Dermis microvascular lymphatic vessel endothelial cell (primary cell): ENCODE measurements at places on chromosomes 7 and 10. TPM values are rescaled to one million over a fixed set of nuclear protein-coding genes. Genes with fewer than 3 reads are reported as not detected.
A peak's percentile ranks its signal among the peaks of the same experiment; 100 is the strongest.

Gene CLCN1
- total RNA-seq: not detected in 2 replicates

Gene PRPS1L1
- not detected in 2 replicates for total RNA-seq

Gene GAD2
- total RNA-seq: not detected in 2 replicates

Gene CUEDC2
- 30.6 and 42.2 TPM in 2 replicates for total RNA-seq

Gene C10orf95
- total RNA-seq: under 0.01 TPM in 1 of 2 replicates, not detected in the other

Gene ZNF727
- 0.13 and 0.25 TPM in 2 replicates for total RNA-seq

- DNase-seq: no peak
These were observed 20.7 kb upstream of the ZMIZ1 start for GRCh38 chr10:79047875-79048638.

DNA sequence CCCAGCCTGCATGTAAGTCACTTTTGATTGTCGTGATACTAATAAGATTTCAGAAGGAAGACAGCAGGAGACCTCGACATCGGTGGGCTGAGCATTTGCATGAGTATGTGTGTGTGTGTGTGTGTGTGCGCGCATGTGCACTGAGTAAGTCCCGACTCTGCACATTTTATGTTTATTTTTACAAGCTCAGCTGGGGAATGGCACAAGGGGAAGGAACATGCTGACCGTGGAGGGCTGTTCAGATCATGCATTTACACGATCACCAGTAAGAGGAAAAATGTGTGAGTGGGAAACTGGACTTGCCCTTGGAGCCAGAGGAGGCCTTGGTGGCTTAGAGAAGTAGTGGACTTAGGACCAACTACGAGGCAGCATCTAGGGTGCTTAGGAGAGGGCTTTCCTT is 41.3 kb downstream of the IL2RA start:
- no peak for DNase-seq

DNA sequence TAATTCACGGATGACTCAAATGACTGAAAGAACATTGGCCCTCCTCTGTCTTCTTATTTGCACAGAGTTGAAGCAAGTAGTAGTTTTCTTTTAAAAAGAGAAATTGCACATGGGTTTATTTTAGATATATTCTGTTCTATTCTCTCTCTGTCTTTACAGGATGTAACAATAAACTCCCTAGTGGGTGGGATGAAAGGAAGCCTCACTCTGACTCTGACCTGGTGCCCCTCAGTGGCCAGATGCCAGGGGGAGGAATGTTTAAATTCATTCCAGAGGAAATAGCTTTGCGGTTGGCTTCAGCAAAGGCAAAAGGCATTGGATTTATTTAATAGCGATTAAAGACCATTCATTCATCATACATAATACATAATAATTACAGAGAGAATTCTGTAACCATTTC is 156.4 kb upstream of the MTPN start:
- no peak for DNase-seq

DNA sequence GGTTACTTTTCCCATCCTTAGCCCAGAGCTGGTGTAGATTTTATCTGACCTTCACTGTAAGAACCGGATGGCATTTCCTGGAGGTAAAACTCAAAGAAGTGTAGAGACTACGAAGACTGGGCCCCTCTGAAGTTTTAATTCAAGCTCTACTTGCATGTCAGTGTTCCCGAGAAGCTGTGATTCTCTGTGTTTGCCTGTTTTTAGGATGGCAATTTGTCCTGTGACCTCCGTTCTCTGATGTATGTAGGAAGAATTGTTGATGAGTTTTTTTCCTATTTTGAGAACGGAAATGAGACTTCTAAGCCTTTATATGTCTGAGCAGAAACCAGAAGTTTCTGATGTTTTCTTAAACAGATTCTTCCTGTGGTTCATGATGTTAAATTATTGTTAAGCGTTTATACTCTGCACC is 94.1 kb downstream of the CDCA7L start:
- DNase-seq: no peak

DNA sequence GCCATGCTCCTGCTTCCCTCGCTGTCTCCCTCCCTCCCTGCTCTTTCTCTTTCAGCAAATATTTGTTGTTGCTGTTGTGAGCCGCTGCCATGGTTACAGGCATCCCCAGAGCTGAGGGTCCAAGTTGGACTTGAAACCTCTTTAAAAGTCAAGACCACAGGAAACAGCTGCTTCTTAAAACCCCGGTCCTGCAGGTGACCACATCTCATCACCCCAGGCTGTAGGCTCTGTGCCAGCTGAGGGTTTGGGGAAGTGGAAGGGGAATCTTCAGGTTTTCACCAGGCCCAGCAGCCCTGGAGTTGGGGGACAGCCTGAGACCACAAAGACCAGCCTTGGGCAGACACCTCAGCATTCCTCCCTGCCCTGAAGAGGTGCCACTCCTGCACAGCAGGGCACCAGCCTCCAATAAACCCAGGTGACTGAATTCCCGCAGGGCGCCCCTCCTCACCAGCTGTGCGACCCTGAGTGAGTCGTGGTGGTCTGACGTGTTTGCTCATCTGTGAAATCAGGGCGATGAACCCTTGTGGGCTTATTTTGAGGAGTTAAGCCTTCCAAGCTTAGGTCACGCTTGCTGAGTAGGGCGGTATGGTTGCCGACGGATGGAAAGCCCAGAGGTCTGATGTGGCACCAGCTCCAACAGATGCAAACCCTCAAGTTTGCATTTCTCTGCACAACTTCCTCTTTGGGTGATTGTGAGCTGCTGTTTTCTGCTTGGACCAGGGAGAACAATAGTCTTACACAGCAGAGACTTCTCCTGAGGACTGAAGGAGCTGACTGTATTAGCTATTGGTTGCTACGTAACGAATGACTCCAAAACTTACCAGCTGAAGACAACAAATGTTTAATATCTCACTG is 24.8 kb downstream of the NPTX2 start:
- no peak for DNase-seq

GRCh38 chr10:94186722-94187121 is 176.0 kb downstream of the NOC3L start:
- DNase-seq: no peak

GRCh38 chr10:42768581-42769152 is 13.9 kb upstream of the BMS1 start:
- no peak for DNase-seq

DNA sequence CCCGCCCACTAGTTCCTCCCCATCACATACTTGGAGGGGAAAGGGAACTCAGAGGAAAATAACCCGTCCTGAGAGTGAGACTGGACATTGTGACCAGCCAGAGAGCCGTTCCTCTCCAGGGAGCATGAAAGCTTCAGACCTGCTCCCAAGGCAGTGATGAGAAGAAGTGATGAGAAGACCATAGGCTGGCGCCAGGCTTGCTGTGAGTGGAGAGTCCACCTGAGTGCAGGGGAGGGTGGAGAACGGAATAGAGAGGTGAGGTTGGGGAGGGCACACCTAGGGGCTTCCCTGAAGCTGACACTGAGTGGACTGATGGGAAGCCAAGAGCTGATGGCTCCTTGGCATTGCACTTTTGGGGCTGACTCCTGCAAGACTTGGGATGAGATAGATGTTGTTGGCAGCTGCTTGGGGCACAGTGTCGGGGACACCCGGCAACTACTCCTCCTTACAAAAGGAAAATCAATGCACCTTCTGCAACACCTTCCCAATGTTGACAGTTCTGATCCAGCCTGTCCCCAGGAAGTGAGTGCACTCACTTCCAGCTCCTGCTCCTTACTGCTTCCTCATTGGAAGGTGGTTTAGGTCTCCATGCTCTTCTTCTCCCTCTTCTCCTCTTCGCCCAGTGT is 79.4 kb downstream of the EMX2 start:
- no peak for DNase-seq

DNA sequence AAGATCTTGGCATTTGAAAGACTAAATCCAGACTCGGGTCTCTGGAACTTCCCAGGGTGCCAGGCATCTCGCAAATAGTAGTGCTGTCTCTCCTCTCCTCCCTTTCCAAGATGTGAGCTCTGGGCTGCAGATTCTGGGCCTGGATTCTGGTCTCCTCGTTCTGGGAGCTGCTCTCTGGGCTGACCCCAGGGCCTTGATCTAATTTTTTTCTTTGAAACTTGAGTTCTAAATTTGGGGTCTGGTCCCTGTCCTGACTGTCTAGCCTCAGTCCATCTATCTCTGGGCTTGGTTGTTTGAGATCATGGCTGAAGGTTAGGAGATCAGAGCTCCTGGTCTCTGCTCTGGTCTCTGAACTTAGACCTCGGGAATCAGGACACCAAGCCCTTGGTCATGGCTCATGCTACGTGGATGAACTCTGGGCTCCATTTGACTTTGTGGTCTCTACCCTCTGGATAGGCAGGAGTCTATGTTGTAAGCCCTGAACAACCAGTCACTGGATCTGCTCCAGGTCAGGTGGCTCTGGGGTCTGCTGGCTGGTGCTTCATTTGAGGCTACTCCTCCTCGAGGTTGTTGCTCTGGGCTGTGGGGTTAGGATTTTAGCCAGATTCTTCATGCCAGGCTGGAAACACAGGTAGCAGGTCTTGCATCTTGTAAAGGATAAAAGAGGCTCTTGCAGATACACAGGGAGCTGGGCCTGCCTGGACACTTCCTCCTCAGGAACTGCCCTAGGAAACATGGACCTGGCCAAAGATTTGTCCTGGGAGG is 8.0 kb upstream of the MBL2 start:
- DNase-seq: no peak

- no peak for DNase-seq
These were observed 60.7 kb downstream of the PDIA4 start for GRCh38 chr7:148967602-148968001.

- DNase-seq: no peak
These were observed 88.4 kb downstream of the POLR1F start for GRCh38 chr7:19620470-19620869.

DNA sequence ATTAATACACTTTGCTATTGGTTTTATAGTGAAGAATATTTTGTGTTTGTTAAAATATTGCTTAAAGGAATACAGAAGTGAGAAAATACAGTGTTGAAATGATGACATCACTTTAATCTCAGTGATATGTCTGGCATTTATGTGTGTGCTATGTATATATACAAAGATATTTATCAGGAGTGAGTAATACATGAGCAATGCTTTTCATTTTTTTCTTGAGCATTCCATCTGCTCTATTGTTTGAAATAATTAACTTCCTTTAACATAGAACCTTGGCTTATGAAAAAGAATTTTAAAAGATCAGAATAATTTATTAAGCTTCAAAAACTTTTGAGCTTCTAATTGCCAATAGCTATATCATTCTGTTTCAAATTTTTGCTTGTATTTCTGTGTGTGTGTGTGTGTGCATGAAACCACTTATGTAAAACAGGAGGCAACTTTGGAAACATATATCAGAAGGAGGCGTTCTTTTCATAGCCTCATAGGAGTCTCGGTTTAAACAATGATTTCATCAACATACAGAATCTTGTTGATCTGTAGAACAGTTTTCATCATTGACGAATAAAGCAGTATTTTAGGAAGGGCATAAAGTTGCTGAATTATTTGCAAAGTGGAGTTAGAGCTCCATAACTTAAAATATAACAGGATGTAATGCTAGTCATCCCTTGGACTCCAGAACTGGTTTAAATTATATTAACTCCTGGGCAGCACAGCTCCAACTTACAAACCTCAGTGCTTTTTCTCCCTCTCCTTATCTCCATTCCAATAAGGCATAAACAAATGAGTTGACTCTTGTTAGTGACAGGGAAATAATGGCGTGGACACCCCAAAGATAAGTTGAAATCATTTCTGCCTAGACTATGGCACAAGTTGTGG is 228.4 kb upstream of the DGKB start:
- peak; percentile 11 for DNase-seq

DNA sequence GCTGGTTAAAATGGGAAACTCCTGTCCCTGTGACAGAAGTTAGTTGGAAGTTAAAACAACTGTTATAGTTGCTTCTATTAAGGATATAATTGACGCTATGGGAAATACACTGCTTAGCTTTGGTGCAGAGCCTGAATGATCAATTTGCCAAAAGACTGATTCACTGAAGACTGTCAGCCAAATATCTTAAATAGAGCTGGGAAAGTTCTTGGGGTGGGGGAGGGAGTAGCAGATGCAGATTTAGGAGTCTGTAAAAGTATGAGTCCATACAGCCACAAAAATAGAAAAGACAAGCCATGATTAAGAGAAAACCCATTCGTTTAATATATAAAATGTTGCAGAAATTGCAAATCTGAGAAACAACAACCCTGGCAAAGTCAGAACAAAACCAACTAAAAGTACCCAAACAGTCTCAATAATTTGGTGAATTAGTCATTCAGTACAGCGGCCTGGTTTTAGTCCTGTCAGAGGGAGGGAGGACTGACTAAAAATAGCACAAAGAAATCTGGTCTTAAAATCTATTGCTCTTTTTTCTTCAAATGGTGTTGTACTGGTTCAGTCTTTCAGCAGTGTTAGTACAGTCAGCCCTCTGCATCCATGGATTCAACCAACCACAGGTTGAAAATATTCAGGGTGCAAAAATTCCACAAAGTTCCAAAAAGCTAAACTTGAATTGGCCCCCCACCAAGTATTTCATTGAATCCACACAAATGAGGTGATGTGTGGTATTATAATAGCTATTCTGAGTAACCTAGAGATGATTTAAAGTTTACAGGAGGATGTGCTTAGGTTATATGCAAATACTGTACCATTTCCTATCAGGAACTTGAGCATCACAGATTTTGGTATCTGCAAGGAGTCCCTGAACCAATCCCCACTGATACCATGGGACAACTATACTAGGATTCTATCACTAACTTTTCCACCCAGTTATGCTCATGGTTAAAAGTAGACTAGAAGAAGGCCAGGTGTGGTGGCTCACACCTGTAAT is 30.0 kb downstream of the STK17A start:
- DNase-seq: no peak
